ENCODE measurements at places on chromosomes 3 and 15.
A peak's percentile ranks its signal among the peaks of the same experiment; 100 is the strongest.

DNA sequence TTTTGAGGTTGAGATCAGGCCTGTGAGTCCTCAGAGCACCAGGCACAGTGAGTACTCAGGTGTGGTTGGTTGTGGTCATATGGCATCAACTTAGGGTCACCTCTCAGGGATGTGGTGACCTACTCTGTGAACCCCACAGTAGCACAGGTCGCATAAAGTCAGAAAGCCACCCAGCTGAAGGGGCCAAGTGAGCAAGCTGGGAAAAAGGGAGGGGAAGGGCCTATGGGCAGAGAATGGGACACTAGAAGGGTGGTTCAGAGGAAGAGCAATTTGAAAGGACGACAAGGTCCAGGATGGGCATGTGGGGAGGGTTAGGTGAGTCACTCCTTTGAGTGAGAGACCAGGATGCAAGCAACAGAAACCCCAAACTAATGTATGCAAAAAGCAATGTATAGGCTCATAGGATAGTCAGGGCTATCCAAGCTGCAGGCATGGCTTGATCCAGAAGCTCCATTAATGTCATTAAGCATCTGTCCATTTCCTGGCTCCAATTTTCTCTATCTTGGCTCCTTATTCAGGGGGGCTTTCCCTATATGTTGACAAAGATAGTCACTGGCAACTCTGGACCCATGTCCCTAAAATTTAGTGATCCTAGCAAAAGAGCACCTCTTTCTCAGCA lies 33.5 kb downstream of the HMCES start:
- no peak for DNase-seq

DNA sequence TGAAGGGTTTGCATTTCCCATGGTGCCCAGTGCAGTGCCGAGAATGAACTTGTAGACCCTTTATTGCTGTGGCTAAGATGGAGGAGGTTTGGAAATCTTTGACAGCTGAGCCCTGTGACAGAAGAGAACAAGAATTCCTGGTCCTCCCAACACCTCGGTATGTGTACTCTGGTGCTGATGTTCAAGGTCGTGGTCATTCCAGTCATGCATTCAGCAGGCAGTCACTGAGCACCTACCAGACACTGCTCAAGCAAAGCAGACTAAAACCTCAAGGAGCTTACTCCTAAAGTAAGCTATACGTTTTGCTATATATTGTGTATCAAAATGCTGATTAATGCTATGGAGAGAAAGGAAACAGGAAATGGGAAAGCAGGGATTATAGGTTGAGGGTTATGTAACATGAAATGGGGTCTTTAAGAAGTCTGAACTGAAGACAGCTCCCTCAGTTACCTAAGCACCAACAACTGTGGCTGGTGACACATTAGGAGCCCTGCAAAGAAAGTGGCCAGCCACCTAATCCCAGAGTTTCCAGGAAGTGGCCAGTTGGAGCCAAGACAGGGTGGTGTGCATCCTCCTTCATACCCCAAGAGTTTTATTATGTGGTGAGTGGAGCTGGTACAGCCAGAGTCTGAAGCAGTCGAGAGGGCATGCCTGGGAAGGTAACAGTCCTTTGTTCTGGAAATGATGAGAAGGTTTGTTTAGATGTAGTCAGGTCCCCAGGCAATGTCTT lies 65.0 kb downstream of the CCNL1 start:
- no peak for DNase-seq

- DNase-seq: no peak
Measured at GRCh38 chr3:127200086-127200691, 7.3 kb downstream of the PRR23E start.

DNA sequence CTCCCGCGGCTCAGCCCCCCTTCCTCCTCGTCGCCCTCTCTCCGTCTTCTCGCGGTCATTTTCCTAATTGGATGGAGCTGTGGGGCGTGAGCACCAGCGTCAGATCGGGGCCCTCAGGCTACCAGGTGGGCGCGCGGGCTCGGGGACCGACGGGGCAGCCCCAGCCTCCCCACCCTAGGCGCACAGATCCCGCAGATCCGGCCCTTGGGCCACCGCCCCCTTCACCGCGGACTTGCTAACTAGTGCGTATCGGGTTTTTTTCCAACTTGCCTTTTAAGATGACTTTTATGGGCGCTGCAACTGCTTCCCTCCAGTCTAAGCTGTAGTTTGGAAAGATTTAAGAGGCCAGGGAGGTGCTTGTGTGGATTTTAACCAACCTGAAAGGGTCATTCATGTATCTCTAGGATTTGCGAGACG lies 1.3 kb downstream of the ZNF710 start:
- DNase-seq: peak; percentile 55

GRCh38 chr3:127572186-127572585 lies 18.3 kb downstream of the TPRA1 start:
- DNase-seq: no peak

GRCh38 chr3:150172356-150172755 lies 201.7 kb upstream of the PFN2 start:
- DNase-seq: no peak

DNA sequence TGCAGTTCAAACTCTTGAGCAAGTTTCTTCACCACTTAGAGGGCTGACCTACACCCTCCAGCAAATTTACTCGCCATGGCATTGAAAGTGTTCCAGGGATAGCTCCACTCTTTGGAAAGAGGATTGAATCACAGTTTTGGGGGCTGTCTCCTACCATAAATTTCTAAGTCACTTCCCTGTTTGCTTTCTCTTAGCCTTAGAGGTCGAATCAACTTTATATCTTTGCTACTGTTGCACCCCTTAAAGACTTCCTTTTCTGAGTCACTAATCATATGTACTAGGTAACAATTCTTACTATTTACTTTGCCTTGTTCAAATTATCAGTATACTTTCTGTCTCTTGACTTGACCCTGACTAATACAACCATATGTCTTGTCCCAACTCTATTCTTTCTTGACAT lies 1151.8 kb upstream of the ALCAM start:
- DNase-seq: no peak

GRCh38 chr3:11956781-11957180 lies 47.4 kb upstream of the SYN2 start:
- DNase-seq: no peak

DNA sequence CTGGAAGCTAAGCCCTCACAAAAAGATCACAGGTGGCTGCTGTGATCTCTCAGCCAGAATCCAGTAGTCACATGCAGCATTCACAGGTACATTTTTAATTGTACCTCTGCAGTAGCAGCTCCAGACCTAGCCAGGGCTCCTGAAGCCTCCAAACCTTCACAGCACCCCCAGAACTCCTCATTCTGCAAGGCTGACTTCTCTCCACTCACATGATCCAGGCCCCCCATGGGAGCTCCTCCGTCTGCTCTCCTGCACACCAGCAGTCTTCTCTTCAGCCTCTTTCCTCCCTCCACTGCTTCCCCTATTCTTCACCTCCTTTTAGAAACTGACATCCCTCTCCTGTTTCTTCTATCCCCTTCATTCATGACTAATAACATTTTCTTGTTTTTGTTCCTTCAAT lies 13.2 kb upstream of the CPEB1 start:
- no peak for DNase-seq

DNA sequence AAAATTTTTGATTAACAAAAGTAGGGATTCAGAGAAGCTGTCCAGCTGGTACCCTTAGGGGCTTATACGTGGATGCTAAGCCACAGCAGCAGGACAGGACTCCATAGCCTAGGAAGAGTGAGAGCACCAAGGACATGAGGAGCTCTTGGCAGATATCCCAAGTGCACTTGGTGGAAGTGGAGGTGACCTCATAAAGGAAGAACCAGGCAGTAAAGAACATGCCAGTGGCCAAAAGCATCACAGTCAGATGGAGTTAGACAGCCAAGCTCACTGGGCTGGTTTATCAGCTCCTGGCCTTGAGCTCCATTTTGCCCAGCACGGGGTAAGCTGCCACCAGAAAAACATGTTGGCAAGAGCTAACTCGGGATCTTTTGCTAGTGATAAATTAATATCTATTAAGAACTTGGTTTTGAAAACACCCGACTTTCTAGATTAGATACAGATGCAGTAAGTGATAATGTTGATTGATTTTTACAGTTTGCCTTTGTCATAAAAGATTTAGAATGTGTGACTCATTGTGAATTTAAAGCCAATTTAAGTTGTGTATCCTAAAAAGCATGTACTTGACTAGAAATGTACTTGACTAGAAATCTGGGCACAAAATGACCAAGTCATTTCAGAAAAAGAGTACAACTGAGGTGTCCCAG lies 108.0 kb downstream of the CMSS1 start:
- no peak for DNase-seq

GRCh38 chr3:184741798-184742675 lies 30.2 kb upstream of the MAGEF1 start:
- no peak for DNase-seq

DNA sequence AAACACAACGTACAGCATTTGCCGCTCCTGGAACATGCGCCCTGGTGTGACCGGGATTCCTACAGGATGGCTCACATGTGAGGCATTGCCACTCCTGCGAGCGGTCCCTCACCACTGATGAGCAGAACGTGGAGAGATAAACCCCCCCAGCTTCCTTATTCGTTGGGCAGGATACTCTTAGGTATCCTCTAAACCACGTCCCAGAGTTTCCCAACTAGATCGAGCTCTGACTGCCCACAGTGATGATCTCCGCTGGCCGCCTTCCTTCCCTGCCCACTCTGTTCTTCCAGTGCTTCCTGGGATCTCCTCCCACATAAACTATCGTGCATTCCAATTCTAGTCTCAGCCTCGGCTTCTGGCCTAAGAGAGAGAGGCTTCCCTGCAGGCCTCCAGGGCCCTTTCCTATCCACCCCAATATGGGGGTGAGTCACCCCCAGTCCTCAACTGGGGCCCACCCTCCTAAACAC lies 91.8 kb downstream of the TOP2B start:
- no peak for DNase-seq

- DNase-seq: no peak
Measured at GRCh38 chr15:56082263-56082761, 88.9 kb upstream of the NEDD4 start.

- DNase-seq: no peak
Measured at GRCh38 chr3:195250473-195251251, 20.3 kb downstream of the XXYLT1 start.

GRCh38 chr3:49665822-49666519 lies 8.2 kb upstream of the APEH start:
- no peak for DNase-seq

GRCh38 chr3:66561367-66561766 lies 60.5 kb upstream of the LRIG1 start:
- DNase-seq: no peak

DNA sequence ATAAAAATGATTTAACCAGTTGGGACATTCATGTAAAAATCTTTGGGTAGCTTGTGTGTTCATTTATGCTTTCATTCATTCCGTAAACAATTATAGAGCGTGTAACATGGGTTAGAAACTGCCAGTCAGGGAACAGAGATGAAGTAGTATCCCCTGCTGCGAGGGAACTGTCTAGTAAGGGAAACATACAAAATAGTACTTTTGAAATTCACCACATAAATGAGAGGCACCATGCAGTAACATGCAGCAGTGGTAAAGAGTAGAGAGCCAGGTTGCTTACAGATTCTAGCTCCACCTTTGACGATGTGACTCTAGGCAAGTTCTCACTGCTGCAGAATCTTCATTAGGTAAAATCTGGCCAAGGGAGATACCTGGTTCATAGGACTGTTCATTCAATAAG lies 938 bp downstream of the DZIP3 start:
- DNase-seq: no peak

- DNase-seq: no peak
Measured at GRCh38 chr3:134590766-134591165, 60.1 kb downstream of the KY start.

GRCh38 chr3:46593979-46594378 lies 18.3 kb upstream of the FAM240A start:
- DNase-seq: no peak

DNA sequence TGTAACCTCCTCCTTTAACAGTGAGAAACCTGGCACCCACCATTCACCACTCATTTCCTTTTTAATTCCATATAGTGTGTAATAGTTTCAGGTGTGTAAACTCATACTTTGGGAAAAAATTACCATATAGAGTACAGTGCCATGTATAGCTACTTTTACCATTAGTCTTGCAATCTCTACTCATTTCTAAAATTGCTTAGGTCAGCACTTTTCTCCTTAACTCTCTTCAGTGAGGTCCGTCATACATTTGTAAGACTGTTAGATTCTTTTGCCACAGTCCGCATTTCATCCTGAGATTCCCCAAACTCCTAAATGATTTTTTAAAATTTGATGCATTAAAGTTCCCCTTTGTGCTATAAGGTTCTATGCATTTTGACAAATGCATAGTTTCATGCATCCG lies 238.3 kb upstream of the ATP10A start:
- no peak for DNase-seq

DNA sequence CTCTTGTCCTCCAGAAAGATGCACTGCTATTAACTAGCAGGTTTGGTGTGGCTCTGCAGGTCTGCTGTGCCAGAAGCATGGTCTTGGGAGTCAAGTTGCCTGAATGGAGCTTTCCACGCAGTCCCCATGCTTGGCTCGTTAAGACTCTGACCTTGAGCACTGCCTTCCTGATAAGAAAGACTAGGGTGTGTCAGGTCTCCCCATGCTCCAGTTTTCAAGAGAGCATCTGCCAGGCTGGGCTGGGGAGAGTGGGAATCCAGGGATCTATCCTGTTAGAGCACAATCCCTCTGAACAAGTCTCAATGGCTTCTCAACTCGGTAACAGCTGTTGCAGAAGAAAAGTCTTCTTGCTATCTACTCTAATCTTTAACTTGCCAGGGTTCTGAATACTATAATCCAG lies 98.2 kb downstream of the TJP1 start:
- no peak for DNase-seq

DNA sequence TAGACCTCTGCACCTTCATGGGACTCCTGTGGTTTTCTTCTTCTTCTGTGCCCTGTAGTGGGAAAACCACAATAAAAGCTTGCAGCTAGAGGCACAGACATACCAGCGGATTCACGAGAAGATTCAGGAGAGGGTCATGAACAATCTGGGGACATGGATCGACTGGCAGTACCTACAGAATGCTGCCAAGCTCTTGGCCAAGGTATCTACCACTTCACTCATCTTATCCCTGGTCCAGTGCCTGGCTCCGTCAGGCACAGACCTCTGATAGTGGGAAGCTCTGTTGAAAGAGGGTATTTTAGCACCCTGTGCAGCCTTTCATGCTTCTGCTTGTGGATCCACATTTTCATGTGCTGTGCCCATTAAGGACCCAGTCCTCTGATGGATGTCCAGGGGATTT lies 9.7 kb upstream of the P4HTM start:
- no peak for DNase-seq

GRCh38 chr3:106333911-106334618 lies 465.3 kb upstream of the CBLB start:
- peak; percentile 61 for DNase-seq

DNA sequence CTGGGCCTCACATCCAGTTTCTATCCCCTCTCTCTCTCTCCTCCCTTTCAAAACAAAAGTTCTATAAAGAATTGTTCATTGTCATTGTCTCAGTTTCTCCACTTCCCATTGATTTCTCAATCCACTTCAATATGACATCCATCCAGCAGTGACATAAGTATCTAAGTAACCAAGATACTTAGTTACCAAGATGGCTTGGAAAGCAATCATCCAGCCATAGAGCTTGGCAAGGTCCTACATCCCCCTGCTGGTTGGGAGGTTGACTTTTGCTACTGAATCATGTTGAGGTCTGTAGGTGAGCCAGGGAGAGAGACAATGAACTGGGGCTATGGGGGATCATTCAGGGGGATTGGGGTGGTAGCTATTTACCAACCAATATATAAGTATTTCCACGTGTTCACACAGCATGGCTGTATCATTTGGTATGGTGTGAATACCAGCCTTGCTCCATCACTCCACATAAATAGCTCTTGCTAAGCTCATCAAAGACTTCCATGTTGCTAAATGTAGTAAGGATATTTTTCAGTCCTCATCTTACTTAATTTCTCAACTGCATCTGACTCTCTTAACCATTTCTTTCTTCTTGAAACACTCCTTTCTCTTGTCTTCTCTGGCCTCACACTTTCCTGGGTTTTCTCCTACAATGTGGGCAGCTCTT lies 58.8 kb upstream of the NTRK3 start:
- DNase-seq: no peak

- DNase-seq: no peak
Measured at GRCh38 chr15:30990446-30991254, 778 bp downstream of the MTMR10 start.
